ENCODE measurements at places on chromosomes 16 and 17. TPM values are rescaled to one million over a fixed set of nuclear protein-coding genes. Genes with fewer than 3 reads are reported as not detected.

DNA sequence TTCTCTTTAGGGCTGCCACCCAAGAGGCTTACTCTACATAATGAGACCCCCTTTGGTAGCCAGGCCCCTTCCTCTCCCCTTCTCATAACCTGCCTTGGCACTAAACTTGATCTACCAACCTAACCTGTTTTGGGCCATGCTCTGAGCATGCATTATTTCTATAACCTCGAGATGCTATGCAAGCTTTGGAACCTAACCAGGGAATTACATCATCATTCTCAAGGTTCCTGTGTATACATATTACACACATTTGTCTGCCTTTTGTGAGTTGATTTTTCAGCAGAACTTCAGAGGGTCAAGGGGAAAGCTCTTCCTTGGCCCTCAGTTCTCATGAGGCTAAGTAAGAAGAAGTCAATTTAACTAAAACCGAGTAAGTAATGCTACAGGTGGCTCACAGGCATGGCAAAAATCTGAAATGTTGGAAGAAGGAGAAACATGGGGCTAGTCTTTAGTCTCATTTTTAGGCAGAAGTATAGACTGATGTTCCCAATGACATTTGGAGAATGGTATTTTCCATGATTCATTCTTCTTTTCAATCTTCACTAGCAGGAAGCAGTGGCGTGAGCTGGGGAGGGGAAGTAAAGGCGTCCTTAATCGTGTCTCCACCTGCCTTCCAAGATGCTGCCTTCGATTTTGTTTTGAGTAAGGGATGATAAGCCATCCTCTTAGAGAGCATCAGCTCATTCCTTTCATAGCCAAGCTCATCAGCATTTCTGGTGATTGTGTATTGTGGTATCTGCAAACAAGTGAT, 308.4 kb downstream of the ABCC12 start:
- no peak for DNase-seq

GRCh38 chr16:21275529-21275928, 2.6 kb downstream of the CRYM start:
- DNase-seq = no peak

- no peak for DNase-seq
Measured at GRCh38 chr17:64155129-64155528, 25.2 kb upstream of the ERN1 start.

DNA sequence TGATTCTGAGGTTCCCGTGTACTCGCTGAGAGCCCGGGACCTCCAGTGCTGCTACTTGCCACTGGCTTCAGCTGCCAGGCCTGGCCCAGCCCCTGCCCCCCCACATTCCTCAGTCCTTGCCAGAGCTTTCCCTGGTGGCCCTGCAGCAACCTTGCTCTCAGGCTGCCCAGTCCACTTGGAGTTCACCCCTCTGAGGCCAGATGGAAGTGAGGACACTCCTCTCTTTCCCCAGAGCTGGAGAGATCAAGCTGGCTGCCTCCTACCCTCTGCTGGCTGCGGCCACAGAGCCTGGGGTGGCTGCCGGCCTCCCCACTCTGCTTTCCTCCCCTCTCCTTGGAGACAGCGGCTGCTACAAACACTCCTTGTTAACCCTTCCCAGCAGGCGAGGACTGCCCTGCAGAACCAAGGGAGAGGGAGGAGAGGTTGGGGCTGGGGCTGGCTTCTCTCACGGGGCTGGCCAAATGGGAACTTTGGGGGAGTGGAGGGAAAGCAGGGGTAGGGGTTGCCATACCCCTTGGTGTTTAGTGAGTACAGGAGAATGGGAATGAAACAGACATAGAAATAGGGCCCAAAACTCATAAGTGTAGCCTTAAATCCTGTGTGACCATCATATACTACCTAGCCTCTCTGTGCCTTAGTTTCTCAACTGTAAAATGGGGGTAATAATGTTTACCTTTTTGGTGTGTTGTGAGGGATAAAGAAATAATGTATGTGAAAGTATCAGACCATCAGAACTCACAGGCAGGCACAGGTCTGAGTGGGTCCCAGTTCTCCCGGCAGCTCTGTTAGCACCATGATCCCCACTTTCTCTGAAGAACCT, at the start of gene GAS2L2:
TSS of gene GAS2L2 (minus strand) at position 295 of the 820 bp plus-strand sequence. CDS start 389 bp downstream, outside the sequence.
- DNase-seq = no peak

GRCh38 chr16:747978-748746, 7.4 kb upstream of the CIAO3 start:
- no peak for DNase-seq

- DNase-seq = no peak
Measured at GRCh38 chr16:78677181-78677731, 577.8 kb downstream of the WWOX start.

- DNase-seq = no peak
Measured at GRCh38 chr17:56812901-56813388, 20.8 kb downstream of the C17orf67 start.

DNA sequence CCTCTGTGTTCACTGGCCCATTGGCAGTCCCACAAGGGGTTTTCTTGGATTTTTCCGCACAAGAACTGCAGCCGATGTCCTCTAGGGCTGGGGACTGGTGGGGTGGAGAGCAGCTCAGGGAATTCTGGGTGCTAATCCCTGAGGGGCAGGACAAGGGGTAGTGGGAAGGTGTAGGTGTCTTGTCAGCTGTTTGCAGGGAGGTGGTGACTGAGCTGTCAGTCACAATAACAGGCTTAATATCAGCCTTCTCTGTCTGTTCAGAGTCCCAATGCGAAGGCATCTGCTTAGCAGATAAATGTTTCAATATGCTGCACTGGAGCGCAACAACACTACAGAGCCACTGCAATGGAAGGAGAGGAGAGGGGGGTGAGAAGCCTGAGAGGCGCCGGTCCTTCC, 10.1 kb upstream of the DHRS13 start:
- no peak for DNase-seq

DNA sequence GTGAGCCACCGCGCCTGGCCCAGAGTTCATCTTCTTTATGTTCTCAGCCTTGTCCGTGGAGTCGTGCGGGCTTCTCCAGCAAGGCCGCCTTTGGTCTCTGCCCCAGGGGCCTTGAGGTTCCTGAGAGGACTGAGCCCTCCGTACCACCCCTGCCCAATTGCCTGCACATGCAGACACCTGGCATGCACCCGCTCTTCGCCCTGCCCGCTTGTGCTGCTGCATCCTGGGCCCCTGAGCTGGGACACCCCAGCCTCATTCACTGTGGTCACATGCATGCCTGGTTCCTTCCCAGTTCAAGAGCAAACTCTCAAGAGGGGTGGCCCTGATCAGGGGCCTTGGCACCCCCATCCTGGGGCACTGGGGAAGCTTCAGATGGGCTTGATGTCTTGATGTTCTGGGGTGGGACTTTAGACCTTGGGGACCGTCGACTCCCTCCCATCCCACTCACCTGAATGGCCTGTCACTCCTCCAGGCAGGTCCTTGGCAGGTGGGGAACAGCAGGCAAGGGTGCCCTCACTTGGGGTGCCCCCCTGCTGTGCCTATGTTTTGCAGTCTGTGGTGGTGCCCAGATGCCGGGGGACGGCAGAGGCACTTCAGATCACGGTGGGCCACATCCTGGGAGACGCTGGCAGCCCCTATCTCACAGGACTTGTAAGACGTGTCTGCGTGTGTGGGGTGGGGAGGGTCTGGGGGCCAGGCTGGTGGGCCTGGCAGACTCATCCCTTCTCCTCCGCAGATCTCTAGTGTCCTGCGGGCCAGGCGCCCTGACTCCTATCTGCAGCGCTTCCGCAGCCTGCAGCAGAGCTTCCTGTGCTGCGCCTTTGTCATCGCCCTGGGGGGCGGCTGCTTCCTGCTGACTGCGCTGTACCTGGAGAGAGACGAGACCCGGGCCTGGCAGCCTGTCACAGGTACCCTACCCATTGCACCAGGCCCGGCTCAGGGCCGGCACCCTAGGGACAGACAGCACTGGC, 12.7 kb upstream of the SPNS2 start:
- DNase-seq = peak; percentile 37

GRCh38 chr16:525520-526180, 1.9 kb upstream of the CAPN15 start:
- no peak for DNase-seq

GRCh38 chr16:61798741-61799140, 237.5 kb downstream of the CDH8 start:
- no peak for DNase-seq

DNA sequence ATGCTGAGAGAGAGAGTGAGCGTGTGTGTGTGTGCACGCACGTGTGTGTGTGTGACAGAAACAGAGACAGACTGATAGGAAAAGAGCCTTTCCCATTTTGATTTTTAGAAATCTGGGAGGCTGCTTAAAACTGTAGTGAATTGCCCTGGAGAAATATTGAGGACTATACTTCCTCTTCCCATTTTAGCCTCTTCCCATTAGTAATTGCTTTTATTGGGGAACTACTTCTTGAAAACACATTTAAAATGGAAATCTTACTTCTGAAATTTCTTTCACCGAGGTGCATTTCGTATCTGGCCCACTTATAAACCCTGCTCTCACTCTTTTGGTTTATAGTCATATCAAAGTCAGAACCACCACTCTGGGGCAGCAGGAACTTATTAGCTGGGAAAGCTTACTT, 47.1 kb downstream of the NUP93 start:
- no peak for DNase-seq

GRCh38 chr17:80762076-80762475, 217.4 kb downstream of the RPTOR start:
- no peak for DNase-seq

DNA sequence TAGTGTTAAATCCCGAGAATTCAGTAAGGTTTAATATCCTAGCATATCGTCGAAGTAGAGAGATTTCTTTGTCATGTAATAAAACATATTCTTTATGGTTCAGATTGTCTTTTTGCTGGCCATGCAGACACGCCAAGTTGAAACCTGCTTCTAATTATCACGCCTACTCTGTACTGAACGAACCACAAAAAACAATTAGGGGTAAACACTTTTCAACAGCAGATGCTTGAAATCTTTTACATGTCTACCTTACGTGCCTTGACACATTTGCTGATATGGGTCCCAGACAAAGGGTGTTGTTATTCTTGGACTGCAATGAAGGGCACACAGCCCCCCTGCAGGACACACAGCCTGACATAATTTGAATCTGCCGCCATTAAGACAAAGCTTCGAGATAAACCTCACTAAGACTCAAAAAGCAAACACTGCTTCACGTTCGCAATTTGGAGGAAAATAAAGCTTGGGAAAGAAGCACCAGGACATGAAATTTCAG, 13.3 kb downstream of the WIPI1 start:
- no peak for DNase-seq

- peak; percentile 34 for DNase-seq
Measured at GRCh38 chr16:53518550-53519416, 15.8 kb upstream of the AKTIP start.

DNA sequence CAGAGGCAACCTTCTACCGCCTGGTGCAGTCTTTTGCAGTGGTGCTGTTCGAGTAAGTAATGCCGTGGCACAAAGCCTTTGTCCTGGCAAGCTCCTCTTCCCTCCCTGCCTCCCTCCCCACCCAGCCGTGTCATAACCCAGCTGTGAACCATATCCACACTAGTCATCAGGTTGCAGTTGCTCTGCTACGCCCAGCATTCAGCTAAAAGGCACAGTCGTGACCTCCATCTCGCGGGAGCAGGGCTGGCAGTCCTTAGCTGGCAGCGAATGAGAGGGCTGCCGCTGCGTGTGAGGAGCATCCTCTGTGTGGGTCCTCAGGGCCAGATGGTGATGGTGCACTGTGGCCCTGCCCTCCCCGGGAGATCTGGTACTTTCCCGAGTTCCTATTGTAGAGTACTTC, 39.3 kb downstream of the CIBAR2 start:
- no peak for DNase-seq

DNA sequence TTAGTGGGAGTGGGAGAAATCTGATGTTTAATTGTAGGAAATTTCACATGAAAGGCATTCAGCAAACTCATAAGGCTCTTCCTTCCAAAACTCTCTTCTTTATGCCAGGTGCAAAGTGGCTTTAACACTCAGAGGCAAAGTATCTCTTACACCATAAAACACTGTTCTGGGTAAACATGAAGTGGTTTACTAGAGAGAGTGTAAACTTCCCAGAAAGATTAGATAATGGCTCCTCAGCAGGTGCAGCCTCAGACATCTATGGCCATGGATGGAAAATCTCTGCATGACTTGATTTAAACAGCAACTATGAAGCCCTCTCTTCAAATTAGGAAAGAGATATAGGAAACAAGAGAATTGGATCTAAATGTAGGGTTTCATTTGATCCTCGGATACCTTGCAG, 583.1 kb upstream of the SALL1 start:
- no peak for DNase-seq

DNA sequence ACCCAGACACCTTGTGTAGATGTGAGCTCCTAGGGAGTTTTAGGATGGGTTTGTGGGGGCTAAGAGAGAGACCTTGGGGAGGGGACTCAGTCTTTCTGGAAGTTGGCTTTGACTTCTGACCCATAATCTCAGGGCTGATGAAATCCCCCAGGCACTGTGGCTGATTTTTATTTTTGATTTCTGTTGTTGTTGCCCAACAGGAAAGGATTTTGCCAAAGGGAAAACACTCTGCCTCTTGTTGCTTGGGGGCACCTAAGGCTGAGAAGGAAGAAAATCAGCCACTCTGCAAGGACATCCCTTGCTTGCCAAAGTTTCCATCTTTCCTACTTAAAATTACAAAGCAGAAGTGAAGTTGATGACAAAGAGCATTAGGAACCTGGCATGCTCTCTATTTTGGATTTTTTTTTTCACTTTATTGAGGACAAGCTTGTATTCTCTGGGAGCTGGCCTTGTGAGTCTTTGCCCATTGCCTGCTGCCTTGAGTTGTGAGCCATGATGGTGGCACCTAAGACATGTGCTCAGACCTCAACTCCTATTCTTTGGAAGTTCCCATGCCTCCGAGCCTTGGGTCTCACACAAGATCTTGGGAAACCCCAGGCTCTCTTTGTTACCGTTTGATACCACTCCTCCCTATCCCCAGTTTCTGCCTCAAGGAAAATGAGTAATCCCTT, 3.2 kb upstream of the C1QTNF1 start:
- DNase-seq = no peak

DNA sequence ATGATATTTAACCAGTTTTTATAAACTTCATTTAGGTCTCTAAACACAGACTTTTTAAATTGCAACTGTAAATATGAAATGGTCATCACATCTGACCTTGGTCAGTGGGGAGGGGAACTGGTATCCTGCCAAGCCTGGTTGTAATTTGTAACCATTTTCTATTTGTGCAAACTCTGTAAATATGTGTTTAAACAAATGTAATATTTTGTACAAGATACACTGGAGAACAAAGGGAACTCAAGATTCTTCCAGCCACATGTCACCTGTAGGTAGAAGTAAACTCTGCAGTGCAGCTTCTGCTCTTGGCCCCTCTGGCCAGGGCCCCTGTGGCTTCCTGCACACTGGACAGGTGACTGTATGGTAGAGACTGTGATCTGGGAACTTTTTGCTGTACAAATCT, 35.8 kb downstream of the AKAP1 start:
- DNase-seq = no peak

TTYH2 gene
- total RNA-seq = 3.0 TPM

CLDN9 gene
- total RNA-seq = 0.42 TPM

CD79B gene
- total RNA-seq = 4.0 TPM

TBX4 gene
- total RNA-seq = not detected

LITAFD gene
- not detected for total RNA-seq

ADGRG3 gene
- 0.98 TPM for total RNA-seq

TBX2 gene
- total RNA-seq = 11.7 TPM

TP53TG3C gene
- not detected for total RNA-seq

COG1 gene
- 59.6 TPM for total RNA-seq

ADORA2B gene
- total RNA-seq = 31.4 TPM

SLC12A3 gene
- 0.11 TPM for total RNA-seq

All from left colon (tissue), 2 donors.